Pulmonary artery endothelial cell (primary cell): ENCODE measurements at places on chromosomes 1 and 21.

GRCh38 chr1:94803517-94804441 is 16.4 kb upstream of the SLC44A3 start:
- DNase-seq, result no peak

DNA sequence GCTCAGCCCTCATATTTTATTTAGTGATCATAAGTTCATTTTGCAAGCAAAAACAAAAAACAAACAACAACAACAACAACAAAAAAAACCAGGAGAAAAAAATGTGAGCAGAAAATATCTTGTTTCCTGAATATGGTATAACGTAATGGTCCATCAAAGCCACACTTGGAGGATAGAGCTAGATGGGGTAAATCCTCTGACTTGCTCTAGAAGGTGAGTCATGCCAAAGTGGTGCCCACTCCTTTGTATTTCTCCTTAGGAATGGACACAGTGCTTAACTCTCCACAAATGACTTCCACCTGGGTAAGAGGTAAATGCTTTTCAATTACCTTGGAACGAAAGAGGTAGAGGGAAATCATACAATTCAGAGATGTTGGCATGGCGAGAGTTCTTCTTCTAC is 20.6 kb downstream of the PROX1 start:
- DNase-seq, result no peak

DNA sequence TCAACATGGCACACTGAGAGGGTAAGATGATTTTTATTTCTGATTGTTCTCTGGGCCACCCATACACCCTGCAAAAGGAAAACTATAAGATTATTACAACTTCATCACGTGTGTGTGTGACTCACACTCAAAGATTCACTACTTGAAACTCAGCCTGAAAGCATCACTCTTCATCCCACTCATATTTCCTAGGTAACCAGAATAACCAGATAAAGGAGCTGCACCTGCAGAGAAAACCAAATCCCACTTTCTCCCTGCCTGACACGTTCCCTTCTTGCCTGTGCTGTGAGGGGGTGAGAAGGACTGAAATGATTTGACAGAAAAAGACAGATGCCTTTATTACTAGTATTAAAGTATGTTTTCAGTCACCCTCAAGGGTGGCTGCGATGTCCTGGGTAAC is 131.6 kb downstream of the TGFBR3 start:
- no peak for DNase-seq

GRCh38 chr1:52424231-52424636 is 19.8 kb downstream of the PRPF38A start:
- no peak for DNase-seq

DNA sequence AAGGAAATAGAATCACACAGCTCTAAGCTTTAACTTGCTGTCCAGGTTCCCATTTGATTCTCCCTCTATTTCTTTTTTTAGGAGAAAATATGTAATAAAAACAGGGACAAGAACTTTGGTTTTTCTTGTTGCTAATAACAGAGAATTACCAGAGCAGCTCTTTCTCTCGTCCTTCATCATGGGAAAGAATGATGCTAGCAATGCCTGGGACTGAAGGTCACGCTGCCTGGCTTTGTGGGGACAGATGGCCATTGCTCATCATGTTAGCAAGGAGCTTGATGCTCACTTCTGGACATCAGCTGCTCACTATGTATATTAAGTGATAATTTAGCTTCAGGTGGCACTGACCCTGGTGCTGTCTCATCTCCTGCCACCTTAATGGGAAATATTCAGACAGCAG is 77.3 kb upstream of the AKT3 start:
- no peak for DNase-seq
